Memory B cell (primary cell): ENCODE measurements at places on chromosomes 7 and 10.

DNA sequence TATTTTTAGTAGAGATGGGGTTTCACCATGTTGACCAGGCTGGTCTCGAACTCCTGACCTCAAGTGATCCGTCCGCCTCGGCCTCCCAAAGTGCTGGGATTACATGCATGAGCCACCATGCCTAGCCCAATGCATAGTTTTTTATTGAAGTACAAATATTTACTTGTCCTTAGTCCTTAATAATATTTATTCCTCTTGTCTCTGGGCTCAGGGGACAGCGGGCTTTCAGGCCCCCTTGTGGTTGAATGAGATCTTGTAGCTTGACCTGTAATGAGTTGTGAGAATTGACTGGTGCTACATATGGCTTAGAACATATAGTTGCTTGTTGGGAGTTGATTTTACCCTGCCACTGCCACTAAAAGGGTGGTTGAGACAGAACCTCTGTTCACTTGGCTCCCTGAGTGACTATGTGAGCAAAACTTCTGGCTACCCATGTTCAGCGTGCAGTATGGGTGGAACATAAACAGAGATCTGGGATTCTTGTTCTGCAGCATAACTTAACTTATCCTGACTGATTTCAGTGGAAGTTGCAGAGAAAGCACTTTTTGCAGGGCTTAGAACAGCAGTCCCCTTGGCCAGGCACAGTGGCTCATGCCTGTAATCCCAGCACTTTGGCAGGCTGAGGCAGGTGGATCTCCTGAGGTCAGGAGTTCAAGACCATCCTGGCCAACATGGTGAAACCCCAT, 14.9 kb downstream of the CCL26 start:
- DNase-seq: no peak

DNA sequence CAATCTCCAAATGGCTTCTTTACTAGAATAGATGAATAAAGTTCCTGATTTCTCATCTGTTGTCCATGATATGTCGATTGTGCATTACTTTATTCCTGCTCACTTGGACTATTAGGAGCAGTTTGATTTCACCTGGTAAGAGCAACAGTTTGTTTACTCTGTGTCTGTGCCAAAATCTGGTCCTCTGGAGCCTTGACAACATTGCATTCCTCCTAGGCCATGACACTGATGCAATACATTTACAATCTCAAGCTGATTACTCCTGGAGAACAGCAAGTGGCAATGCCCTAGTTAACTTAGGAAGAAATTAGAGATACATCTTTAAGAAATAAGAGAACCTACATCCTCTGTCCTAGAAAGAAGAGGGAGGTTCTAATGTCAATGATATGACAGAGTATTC, 71.8 kb downstream of the SGCE start:
- DNase-seq: no peak

- peak; percentile 11 for DNase-seq
Measured at GRCh38 chr10:1939016-1939415, 201.7 kb upstream of the ADARB2 start.

GRCh38 chr10:97059006-97059871, 126.5 kb downstream of the SLIT1 start:
- no peak for DNase-seq

DNA sequence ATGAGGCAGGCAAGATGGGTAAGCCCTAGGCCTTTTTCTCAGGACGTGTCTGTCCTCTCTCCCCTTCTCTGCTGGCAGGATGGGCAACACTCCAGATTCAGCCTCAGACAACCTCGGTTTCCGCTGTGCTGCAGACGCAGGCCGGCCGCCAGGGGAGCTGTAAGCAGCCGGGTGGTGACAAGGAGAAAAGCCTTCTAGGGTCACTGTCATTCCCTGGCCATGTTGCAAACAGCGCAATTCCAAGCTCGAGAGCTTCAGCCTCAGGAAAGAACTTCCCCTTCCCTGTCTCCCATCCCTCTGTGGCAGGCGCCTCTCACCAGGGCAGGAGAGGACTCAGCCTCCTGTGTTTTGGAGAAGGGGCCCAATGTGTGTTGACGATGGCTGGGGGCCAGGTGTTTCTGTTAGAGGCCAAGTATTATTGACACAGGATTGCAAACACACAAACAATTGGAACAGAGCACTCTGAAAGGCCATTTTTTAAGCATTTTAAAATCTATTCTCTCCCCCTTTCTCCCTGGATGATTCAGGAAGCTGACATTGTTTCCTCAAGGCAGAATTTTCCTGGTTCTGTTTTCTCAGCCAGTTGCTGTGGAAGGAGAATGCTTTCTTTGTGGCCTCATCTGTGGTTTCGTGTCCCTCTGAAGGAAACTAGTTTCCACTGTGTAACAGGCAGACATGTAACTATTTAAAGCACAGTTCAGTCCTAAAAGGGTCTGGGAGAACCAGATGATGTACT, 13.1 kb downstream of the PHKG1 start:
- DNase-seq: no peak

DNA sequence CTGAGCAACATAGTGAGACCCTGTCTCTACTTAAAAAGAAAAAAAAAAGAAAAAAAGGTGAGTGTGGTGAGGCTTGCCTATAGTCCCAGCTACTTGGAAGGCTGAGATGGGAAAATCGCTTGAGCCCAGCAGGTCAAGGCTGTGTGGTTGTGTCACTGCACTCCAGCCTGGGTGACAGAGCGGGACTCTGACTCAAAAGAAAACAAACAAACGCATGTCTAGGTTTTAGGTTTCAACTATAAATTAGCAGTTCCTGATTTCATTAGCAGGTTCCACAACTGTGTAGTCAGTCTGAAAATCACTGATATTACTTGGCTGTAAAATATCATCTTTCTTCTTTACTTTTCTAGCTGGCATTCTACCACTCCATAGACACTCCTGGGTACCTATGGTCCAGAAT, 155.7 kb upstream of the HGF start:
- DNase-seq: no peak

- no peak for DNase-seq
Measured at GRCh38 chr10:114584419-114584818, 73.7 kb downstream of the ABLIM1 start.

GRCh38 chr7:38878694-38879457, 30.1 kb downstream of the VPS41 start:
- DNase-seq: no peak

DNA sequence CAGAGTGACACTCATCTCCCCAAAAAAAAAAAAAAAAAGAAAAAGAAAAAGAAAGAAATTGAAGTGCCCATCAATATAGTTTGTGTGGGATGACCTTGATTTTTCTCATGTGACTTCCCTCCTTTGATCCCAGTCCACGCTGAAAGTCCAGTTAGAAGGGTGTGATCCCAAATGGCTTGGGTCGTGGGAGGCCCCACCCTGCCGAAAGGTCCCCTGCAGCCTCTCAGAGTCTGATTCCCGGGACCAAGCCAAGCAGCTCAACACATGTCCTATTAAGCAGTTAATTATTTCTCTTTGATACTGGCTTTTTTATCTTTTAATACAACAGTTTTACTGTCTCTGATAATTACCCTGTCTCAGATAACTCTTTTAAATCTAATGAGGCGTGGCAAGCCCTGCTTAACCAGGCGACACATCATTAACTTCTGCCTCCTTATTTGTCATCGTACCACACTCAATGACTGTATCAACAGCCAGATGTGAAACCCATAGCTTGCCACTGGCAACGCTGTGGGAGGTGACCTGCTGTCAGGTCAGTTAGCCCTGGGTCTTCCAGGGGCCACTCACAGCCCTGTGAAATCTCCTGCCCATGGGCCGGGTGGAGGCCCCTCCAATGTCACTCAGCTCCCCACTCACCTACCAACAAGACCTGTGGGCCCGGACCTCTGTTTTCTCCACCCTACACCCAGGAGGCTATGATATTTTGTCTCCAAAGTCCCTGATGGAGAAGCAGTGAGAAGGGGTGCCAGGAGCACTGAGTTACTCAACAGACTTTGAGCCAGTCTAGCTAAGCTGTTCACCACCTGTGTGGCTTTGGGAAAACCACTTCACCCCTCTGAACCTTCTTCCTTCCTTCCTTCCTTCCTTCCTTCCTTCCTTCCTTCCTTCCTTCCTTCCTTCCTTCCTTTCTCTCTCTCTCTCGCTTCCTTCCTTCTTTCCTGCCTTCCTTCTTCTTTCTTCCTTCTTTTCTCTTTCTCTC, 110.0 kb upstream of the SFMBT2 start:
- DNase-seq: no peak

- DNase-seq: no peak
Measured at GRCh38 chr10:104334965-104335650, 3.2 kb downstream of the ITPRIP start.

DNA sequence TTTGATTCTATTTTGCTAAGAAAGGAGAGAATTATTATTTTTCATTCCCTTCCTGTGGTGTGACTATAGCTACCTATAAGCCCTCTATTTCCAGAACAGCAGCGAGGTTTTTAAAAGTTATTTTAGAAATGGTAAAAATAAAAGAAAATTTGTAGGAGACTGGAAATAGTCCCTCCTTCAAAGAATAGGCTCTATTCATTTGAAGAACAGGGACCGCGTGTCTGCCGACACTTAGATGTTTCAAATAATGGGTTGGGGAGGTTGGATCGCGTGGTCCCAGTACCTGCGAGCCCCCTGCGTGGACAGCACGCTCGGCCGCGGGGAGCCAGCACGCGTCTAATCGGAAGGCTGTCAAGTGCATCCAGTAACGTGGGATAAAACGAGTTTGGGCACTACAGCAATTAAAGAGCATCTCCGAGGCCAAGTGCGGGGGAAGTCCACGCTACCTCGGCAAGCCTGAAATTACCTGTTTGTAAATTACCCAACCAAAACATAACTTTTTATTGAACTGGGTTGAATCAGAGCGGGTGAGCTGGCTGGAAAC, 1.0 kb downstream of the CACNA2D1 start:
- no peak for DNase-seq

- no peak for DNase-seq
Measured at GRCh38 chr7:30530373-30530772, 25.7 kb upstream of the GGCT start.
